Effector CD8-positive, alpha-beta T cell (primary cell): ENCODE measurements at places on chromosomes 1 and 21.

GRCh38 chr1:221991221-221991620 lies 249.3 kb upstream of the DUSP10 start:
- no peak for DNase-seq

- DNase-seq = no peak
Observed at GRCh38 chr1:111454859-111455641, 5.8 kb downstream of the ATP5PB start.

- no peak for DNase-seq
Observed at GRCh38 chr21:38645282-38645681, 147.0 kb upstream of the ERG start.

GRCh38 chr1:201766131-201766866 lies 62.7 kb upstream of the IPO9 start:
- DNase-seq = no peak

GRCh38 chr1:239443361-239443760 lies 57.0 kb downstream of the CHRM3 start:
- no peak for DNase-seq

DNA sequence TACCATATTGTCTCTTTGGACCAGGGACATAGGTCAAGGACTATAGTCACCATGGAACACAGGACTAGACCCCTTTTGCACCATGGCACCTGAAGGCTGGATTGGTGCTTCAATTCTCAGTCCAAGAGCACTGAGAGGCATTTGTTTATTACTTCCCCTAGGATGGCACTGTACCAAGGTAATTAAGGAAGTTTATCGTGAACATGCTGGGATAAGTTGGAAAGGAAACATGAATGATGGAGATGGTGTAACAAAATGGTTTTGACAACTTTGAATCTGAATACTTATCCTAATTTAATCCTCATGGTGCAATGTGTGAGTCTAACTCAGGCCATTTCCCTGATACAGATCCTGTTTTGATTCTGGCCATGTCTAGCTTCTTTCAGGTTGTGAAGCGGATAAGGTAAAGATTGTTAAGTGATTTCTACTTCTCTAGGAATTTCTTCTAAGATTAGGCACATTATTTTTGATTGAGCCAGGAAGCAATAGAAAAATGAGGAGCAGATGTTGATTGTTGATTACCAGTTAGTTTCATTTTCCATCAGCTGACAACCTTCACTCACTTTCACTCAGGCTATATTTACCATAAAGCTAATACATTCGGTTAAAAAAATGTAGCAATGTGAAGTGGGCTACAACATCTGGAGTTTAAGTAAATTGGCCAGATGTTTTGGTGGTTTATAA lies 37.3 kb upstream of the SIPA1L2 start:
- no peak for DNase-seq

GRCh38 chr1:81760477-81761097 lies 40.1 kb upstream of the ADGRL2 start:
- DNase-seq = no peak

- no peak for DNase-seq
Observed at GRCh38 chr1:158333405-158334155, 2.2 kb upstream of the CD1B start.

DNA sequence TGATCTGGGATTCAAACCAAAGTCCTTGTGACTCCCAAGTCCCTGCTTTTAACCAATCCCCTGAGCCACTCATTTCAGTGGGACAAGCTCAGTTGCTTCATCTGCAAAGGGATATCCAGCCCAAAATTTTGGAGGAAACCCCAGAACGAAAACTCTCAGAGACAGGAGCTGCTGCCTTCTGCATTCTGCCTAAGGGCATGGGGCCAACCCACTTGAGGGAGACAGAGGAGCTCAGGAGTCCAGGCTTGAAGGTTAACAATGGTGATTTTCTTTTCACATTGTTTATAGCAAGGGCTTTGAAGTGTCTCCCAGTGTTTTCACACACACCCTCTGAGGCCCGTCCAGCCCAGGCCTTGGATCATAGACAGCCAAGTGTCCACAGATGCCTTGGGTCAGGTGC lies 148.1 kb upstream of the CTTNBP2NL start:
- DNase-seq = no peak

DNA sequence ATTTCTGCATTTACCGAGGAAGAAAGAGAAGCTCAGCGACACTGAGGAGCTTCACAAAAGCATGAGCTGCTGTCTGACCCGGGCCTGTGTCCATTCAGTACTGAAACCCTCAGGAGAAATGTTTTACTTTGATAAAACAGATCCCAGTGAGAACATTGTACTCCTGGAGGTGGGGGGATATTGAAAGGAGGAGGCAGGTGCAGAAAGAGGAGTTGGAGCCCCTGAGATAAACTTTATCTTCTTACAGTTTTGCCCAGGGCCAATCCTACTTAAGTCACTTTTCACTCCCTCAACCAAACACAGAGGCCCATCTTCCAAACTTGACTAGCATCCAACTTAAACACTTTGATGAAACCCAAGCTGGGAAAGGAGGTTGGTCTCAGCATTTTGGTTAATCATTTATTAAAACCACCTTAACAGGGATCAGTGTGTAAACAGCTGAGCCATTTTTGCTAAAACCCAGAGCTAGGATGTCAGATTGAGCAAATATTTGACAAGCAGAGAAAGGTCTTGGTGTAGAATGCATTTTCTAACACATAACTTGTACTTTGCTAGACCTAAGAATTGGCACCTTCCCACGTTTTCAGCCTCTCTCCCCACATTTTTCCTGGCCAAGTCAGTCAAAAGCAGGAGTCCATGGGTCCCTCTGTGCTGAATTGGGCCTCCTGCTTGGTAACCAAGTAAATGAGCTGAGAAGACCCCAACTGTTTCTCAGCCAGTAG lies 32.5 kb upstream of the SARS1 start:
- no peak for DNase-seq

GRCh38 chr1:205849619-205850355 lies at the start of gene PM20D1:
PM20D1 (minus strand) TSS chr1:205850132; CDS start chr1:205850072, 60 bp downstream.
- peak; percentile 82 for DNase-seq

DNA sequence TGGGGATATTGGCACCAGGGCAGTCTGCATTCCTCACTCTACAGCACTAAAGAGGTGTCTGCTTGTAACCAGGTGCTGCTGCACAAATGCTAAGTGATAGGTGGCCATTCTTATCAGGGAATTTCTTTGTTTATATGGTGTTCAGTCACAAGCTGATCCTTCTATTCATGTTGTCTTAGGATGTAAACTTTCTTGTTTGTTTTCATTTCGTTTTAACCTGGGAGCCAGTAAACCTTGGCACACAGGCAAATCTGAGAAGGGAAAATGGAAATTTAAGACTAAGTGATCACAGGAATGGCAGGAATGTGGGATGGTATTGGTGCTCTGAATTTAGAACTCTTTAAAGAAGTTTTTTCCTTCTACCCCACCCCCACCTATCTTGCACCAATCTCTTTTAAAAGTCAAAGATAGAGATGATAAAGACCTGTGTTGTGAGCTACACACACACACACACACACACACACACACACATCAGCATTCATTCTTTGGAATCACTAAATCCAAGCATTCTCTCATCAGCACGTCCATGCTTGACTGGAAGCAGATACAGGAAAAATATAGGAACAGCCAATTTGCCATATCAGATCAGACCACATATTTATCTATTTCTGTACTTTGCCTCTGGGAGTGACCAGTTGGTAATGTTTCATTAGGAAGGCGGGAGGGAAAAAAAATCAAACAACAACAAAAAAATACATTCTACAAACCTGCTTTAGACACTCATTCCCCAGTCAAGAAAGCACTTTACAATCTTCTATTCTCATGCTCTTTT lies 451.4 kb upstream of the ADGRL2 start:
- DNase-seq = no peak

- no peak for DNase-seq
Observed at GRCh38 chr1:24501371-24502064, 1.1 kb upstream of the RCAN3 start.

DNA sequence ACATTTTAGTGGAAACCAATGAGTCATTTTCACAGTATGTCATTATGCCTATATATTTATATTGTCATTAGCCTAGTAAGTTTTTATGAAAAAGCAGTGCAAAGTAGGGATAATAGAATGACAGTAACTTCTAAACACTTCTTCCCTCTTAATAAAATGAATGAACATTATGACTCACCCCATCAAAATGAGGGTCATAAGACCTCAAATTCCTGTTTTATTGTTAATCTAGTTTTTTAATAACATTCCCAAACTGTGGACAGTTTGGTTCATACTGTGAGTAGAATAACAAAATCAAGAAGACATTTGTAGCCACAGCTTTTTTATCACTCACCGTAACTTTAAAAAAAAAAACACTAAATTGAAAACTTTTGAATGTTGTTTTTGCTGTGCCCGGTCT lies 160.5 kb downstream of the LRRC40 start:
- no peak for DNase-seq

DNA sequence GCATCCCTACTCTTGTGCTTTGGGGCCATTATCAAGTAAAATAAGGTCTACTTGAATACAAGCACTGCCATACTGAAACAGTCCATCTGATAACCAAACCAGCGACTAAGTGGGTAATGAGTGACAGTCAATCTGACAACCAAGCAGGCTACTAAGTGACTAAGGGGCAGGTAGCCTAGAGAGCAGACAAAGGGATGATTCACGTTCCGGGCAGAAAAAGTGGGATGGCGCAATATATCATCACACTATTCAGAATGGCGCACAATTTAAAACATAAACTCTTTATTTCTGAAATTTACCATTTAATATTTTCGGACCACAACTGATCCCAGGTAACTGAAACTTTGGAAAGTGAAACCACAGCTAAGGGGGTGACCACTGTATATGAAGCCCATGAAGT lies 17.7 kb downstream of the NGF start:
- no peak for DNase-seq

- no peak for DNase-seq
Observed at GRCh38 chr1:245121523-245121922, 33.3 kb upstream of the KIF26B start.

- no peak for DNase-seq
Observed at GRCh38 chr21:29827236-29827635, 112.6 kb downstream of the GRIK1 start.

DNA sequence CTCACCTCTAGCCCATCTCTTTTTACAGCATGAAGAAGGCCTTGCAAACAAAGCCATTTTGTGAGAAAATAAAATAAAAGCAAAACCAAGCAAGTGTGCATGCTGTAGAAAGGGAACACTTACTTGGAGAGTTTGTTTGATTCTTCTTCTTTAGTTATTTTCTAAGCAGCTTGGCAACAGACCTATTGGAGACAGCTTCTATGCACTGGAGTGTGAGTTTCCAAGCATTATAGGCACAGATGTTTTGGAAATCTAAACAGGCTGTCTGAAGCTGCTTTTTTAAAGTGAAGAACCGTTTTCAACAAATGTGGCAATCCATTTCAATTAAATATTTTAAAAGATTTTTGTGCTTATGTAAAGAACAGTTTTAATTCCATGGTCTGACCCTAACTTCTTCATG lies 76.6 kb downstream of the NGF start:
- no peak for DNase-seq

- DNase-seq = no peak
Observed at GRCh38 chr1:39187275-39188046, 17.0 kb upstream of the MACF1 start.

DNA sequence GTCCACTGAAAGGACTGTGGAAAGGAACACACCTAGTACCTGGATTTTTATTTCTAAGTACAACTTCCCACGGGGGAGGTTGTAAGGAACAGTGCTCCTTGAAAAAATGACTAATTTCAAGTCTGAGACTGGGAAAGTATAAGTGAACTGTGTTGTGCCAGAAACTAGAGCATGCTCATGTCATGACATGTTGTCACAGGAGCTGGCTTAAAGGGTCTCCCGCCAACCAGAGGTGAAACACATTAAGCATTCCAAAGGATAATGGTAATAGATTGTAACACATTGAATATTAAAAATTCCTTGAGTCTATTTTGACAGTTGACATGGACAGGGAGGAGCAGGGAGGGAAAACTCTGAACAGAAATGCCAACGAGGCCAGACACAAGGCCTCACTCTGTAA lies 6.3 kb downstream of the ATP2B4 start:
- DNase-seq = no peak

DNA sequence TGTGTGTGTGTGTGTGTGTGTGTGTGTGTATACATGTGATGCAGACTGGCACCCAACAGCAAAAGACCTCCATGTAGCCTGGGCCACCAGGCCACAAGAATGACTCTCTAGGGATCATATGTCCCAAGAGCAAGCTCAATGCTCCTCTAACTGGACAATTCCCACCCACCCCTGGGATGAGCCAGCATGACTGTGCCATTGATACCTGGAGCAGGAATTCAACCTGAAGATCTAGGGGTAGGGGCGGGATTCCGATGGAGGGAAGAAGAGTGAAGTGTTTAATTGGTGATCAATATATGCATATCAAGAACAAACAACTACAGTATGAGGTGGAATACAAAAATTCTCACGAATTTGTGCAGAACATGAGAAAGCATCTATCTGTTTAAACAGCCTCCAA lies 136.2 kb downstream of the PSMG1 start:
- DNase-seq = no peak

GRCh38 chr1:12109901-12110300 lies 46.8 kb downstream of the TNFRSF8 start:
- no peak for DNase-seq
